ENCODE measurements at places on chromosomes 13 and 19. TPM values are rescaled to one million over a fixed set of nuclear protein-coding genes. Genes with fewer than 3 reads are reported as not detected.

ATP8A2 gene
- 0.38 TPM for total RNA-seq

JUND gene
- 413 TPM for total RNA-seq

SLC15A1 gene
- total RNA-seq, result not detected

SPTBN4 gene
- 0.51 TPM for total RNA-seq

CD177 gene
- not detected for total RNA-seq

C19orf44 gene
- 5.4 TPM for total RNA-seq

CCDC169 gene
- 0.50 TPM for total RNA-seq

NLRP8 gene
- not detected for total RNA-seq

JAK3 gene
- 226 TPM for total RNA-seq

ZNF836 gene
- total RNA-seq, result 6.3 TPM

FAM124A gene
- total RNA-seq, result 0.82 TPM

SOX1 gene
- total RNA-seq, result not detected

GTF3A gene
- 279 TPM for total RNA-seq

FXYD7 gene
- total RNA-seq, result not detected

Data from activated CD4-positive, alpha-beta T cell treated with anti-CD3 and anti-CD28 coated beads, Interleukin-2, amount 10 ng/mL, durations not matched to agents 24 days and 14 days (primary cell).